Progenitor cell of endocrine pancreas (in vitro differentiated cells): ENCODE measurements at places on chromosomes 6 and 20.

DNA sequence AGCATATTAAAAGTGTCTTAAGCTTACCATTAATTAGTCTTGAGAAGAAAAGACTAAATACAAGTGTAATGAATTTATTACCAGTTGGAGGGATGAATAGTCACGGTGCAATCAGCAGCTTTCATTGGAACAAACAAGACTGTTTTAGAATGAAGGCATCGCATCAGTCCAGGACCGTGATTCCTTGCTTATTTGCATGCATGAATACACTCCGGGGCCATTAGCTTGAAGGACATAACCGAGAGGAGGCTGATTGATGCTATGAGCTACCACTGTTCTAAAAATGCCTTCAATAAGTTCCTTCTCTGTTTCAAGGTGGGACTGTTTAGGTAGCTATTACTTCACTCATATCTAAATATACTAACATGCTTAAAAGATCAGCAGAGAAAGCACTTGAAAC lies 17.9 kb downstream of the PROKR2 start:
- H3K27ac ChIP-seq, result no peak overlapping the region
- H3K27me3 ChIP-seq, result peaks cover 40% of the 10 kb centered on the region
- no peaks in the 10 kb centered on the region for H3K36me3 ChIP-seq
- H3K4me1 ChIP-seq, result no peaks in the 10 kb centered on the region
- DNase-seq, result no peak
- H3K4me3 ChIP-seq, result no peak overlapping the region

GRCh38 chr20:59485576-59486454 lies 118.5 kb upstream of the PHACTR3 start:
- no peak overlapping the region for H3K4me3 ChIP-seq
- no peaks in the 10 kb centered on the region for H3K4me1 ChIP-seq
- no peak overlapping the region for H3K27ac ChIP-seq
- H3K36me3 ChIP-seq, result no peaks in the 10 kb centered on the region

- H3K36me3 ChIP-seq, result no peaks in the 10 kb centered on the region
- no peak for DNase-seq
- peaks cover 3% of the 10 kb centered on the region for H3K4me1 ChIP-seq
- H3K27ac ChIP-seq, result no peak overlapping the region
Observed at GRCh38 chr6:71608646-71609045, 277.7 kb upstream of the RIMS1 start.

- no peak for DNase-seq
- H3K4me3 ChIP-seq, result no peak overlapping the region
- no peaks in the 10 kb centered on the region for H3K27me3 ChIP-seq
- no peak overlapping the region for H3K27ac ChIP-seq
- H3K4me1 ChIP-seq, result no peaks in the 10 kb centered on the region
Observed at GRCh38 chr6:57102976-57103375, 13.0 kb downstream of the ZNF451 start.

- no peaks in the 10 kb centered on the region for H3K36me3 ChIP-seq
- no peaks in the 10 kb centered on the region for H3K4me1 ChIP-seq
Observed at GRCh38 chr6:55654445-55654844, 75.5 kb upstream of the HMGCLL1 start.

DNA sequence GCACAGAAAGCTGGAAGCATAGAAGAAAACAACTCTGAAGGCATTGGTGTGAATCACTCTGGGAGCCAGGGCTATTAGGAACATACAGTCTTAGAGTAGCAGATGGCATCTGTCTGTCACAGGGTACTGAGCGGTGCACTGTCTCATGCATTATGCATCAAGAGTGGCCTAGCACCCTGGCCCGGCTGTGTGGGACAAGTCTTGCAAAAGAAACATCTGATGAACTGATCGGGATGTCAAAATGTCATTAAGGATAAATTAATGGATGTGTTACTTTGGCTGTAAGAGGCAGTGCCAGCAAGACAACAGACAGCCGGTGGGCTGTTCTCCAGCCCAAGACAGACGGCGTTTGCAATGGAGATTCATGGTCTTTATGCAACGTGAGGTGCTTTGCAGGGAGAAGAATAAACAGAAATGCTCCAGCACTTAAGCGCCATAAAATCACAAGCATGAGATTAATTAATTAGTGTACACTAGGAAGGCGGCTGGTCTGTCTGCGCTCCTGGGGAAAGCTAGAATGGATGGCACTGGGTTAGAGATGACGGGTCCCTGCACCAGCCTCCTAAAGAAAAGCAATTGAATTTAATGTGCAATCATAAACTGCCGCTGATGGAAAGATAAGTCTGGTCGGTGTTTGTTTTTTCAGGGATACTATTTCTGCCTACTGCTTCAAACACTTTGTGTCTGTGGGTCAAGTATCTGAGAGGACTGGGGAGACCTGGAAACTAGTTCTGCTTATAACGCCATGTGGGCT lies 600.6 kb upstream of the CHD6 start:
- no peaks in the 10 kb centered on the region for H3K27me3 ChIP-seq
- H3K27ac ChIP-seq, result no peak overlapping the region
- H3K4me1 ChIP-seq, result no peaks in the 10 kb centered on the region

DNA sequence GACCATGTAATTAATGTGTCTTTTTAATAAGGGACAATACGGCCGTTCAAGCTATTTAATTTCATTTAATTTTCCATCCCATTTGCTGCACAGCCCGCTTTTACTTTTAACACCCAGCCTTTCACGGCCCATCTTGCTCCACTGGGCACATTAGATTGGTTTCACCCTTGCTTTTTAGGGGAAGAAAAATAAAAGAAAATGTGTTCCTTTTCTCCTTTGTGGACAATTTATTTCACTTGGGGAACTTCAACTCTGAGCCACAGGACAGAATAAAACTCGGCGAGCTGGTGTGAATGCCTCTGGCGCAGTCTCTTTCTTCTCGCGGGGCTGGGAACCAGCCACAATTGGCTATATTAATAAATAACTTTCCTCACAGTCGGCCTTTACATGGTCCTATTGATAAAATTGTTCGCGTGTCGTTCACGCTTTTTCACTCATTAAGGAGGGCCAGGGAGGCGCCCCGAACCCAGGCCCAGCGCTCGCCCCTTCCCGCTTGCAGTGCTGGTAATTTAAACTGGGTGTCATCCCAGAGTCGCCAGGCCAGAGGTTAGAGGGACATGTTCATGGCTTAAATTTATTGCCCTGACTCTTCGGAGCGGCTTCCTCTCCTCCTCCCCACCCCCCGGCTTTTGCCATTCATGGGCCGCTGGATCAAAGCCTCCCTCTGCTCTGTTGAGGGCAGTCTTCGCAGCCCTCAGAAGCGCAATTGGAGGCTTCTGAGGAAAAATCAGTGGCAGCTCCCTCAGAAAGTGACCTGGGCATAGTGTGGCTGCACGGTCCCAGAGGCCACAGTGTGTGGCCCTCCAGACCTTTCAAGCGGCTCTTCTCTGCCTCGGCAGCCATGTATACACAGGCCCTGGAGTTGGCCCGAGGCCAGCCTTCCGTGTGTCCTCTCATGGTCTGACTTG lies 2.2 kb upstream of the PRDM13 start:
- no peak for DNase-seq
- peaks cover 96% of the 10 kb centered on the region for H3K27me3 ChIP-seq
- H3K4me3 ChIP-seq, result peak overlapping the region; percentile 14
- H3K27ac ChIP-seq, result no peak overlapping the region
- no peaks in the 10 kb centered on the region for H3K36me3 ChIP-seq
- peaks cover 5% of the 10 kb centered on the region for H3K4me1 ChIP-seq

- H3K36me3 ChIP-seq, result no peaks in the 10 kb centered on the region
- DNase-seq, result no peak
- no peaks in the 10 kb centered on the region for H3K27me3 ChIP-seq
- H3K4me1 ChIP-seq, result peaks cover 2% of the 10 kb centered on the region
- H3K4me3 ChIP-seq, result no peak overlapping the region
Observed at GRCh38 chr6:119137194-119138072, 59.0 kb upstream of the FAM184A start.

- H3K4me1 ChIP-seq, result peaks cover 16% of the 10 kb centered on the region
- peaks cover 28% of the 10 kb centered on the region for H3K36me3 ChIP-seq
- no peaks in the 10 kb centered on the region for H3K27me3 ChIP-seq
- H3K4me3 ChIP-seq, result no peak overlapping the region
- no peak overlapping the region for H3K27ac ChIP-seq
Observed at GRCh38 chr6:13677878-13678254, 33.8 kb downstream of the RANBP9 start.

DNA sequence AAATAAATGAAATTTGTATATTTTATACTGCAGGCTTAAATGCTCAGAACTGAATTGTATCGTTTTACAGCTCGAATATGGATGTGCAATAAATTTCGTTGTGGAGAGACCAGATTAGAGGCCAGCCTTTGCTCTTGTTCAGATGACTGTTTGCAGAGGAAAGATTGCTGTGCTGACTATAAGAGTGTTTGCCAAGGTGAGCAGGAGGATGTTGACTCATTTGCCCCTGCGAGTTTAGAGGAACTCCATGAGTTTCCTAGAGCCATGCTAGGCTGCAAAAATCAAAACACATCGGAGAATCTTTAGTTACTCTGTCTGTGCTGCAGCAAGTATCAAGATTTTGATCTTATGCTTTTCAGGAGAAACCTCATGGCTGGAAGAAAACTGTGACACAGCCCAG lies 15.4 kb downstream of the ENPP3 start:
- no peaks in the 10 kb centered on the region for H3K27me3 ChIP-seq
- peak overlapping the region; percentile 38 for H3K27ac ChIP-seq
- no peak for DNase-seq
- peaks cover 15% of the 10 kb centered on the region for H3K4me1 ChIP-seq

DNA sequence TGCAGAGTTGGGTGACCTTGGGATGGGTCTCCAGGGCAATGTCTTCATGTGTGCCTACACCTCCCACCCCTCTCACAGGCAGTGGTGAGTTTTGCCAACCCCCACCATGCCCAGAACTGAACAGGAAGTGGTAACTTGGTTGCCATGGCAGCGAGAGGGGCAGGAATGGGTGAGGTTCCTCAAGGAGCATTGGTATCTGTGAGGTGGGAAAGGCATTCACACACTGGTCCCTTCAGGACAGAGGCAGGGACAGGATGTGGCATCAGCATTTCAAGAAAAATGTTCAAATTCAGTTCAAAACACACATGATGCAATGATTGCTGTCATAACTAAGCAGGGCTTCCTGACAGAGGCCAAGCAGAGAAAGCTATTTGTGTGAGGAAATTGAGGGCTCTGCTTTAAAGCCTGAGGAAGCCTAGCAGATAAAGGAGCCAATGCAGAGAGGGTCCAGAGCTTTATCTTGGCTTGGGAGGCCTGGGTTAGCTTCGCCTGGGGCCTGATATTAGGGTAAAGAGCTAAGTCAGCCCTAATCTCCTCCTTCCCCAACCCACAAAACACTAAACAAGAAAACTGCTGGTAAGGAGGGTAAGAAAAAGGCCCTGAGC lies 551 bp downstream of the TREML2 start:
- no peak overlapping the region for H3K27ac ChIP-seq
- no peak for DNase-seq
- H3K27me3 ChIP-seq, result peaks cover 31% of the 10 kb centered on the region
- H3K4me3 ChIP-seq, result no peak overlapping the region
- no peaks in the 10 kb centered on the region for H3K4me1 ChIP-seq

DNA sequence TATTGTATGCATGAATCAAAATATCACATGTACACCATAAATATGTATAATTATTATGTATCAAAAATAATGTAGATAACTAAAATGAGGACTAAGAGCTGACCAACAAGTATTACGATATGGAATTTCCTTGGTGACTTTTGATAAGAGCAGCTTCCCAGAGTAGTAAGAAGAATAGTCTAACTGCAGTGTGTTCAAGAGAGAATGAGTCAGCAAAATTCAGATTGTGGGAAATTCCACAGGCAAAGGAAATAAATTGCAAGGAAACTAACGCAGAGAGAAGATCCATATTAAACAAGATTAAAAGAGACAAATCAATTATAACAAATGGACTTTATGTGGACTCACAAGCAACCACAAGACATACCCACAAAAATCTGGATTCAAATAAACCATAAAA lies 26.4 kb downstream of the FRK start:
- H3K4me1 ChIP-seq, result peaks cover 31% of the 10 kb centered on the region
- no peaks in the 10 kb centered on the region for H3K27me3 ChIP-seq
- DNase-seq, result no peak
- H3K27ac ChIP-seq, result no peak overlapping the region

- no peaks in the 10 kb centered on the region for H3K4me1 ChIP-seq
- H3K36me3 ChIP-seq, result no peaks in the 10 kb centered on the region
- H3K4me3 ChIP-seq, result no peak overlapping the region
Observed at GRCh38 chr6:146253691-146254090, 224.8 kb downstream of the GRM1 start.

GRCh38 chr6:100464903-100465700 lies at the start of gene SIM1:
Gene SIM1 (minus strand): TSS chr6:100464921. CDS start chr6:100463468, 1,453 bp downstream.
- H3K4me3 ChIP-seq, result peak within 1 kb of the TSS; percentile 72
- H3K4me1 ChIP-seq, result peaks cover 5% of the 10 kb centered on the region
- no peaks in the 10 kb centered on the region for H3K36me3 ChIP-seq

DNA sequence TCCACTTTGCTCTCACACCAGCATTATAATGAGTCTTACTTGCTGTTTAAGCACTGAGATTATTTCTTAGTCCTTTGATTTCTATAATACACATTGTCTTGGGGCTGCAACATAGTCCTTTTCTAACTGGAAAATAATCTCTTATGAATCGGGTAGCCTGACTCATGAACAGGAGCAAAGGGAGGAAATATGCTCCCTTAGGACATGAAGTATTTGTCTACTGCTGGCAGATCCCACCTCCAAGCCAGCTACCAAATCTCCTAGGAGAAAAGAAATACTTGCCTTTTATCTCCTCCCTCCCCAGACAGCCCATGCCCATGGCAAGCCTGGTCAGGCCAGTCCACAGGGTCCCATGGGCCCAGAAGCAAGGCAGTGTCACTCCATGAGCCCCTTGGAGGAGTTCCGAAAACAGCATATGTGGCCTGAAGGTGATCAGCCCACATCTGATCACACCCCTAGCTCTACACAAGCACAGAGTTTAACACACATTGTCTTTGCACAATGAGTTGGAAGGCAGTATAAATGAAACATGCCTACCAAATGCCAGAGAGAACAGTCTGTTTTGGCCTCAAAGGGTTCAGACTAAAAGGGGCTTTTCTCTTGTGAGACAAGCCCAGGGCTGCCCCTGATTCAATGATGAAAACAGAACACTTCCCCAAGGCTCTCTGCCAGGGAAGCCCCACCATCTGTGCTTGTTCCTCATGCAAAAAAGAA lies 37.1 kb upstream of the SLC4A11 start:
- no peak for DNase-seq
- no peak overlapping the region for H3K27ac ChIP-seq
- H3K36me3 ChIP-seq, result peaks cover 26% of the 10 kb centered on the region
- no peaks in the 10 kb centered on the region for H3K4me1 ChIP-seq

GRCh38 chr6:74534465-74535211 lies 671.2 kb downstream of the COL12A1 start:
- H3K4me3 ChIP-seq, result peak overlapping the region; percentile 48
- no peaks in the 10 kb centered on the region for H3K27me3 ChIP-seq
- H3K36me3 ChIP-seq, result peaks cover 11% of the 10 kb centered on the region
- H3K27ac ChIP-seq, result peak overlapping the region; percentile 98
- no peak for DNase-seq
